A549 treated with CpdA at 1 μM for 4 hours (cell line): ENCODE measurements at places on chromosomes 4 and X. TPM values are rescaled to one million over a fixed set of nuclear protein-coding genes. Genes with fewer than 3 reads are reported as not detected.

The SMC1A gene
- 46.5 to 66.5 TPM (median 57.6 TPM) in 5 replicates for total RNA-seq

The SSX5 gene
- total RNA-seq, result not detected in 5 replicates

The EDA gene
- total RNA-seq, result 0.51 to 0.94 TPM (median 0.62 TPM) in 5 replicates

The NUP62CL gene
- total RNA-seq, result 13.4 to 20.1 TPM (median 16.1 TPM) in 5 replicates

The F9 gene
- not detected in 5 replicates for total RNA-seq

The REPS2 gene
- 0.42 to 0.87 TPM (median 0.79 TPM) in 5 replicates for total RNA-seq
